Lung microvascular endothelial cell (primary cell): ENCODE measurements at places on chromosomes 1 and 21.

DNA sequence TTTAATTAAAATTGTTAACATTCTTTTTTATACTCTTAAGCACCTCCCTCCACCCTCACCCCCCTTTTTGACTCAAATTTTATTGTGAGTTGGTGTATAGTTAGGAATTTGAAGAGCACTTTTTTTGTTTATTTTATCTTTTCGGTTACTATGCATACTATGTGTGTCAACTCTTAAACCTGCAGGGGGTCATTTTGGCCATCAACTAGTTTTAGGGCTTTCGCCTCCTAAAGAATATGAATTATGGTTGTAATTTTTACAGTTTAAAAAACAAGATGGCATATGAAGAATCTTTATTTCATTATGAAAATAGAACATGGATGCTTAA, 9.7 kb downstream of the BACH1 start:
- no peak for DNase-seq

GRCh38 chr1:70397013-70397412, 14.1 kb upstream of the CTH start:
- DNase-seq: no peak

DNA sequence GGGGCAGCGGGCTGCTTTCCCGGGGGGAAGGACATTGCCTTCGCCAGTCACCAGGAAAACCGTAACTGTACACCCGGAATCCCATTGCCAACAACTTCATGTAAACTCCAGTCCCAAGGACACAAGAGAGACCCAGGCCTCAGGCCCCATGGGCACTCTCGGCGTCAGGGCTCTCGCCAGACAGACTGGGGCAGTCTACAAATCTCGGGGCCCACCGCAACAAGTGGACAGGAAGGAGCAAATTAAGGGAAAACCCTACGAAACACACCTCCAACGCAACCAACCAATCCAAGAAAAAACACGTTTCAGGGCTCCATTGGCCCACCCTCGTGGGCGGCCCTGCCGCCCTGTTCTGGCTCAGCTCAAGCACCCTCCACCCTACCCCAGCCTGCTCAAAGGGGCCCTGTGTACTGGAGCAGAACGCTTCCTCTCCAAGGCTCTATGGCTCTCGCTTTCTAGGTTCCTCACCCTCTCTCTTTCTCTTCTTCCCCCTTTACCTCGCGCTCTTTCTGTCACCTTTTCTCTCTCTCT, 4.6 kb upstream of the ZNF678 start:
- DNase-seq: no peak

DNA sequence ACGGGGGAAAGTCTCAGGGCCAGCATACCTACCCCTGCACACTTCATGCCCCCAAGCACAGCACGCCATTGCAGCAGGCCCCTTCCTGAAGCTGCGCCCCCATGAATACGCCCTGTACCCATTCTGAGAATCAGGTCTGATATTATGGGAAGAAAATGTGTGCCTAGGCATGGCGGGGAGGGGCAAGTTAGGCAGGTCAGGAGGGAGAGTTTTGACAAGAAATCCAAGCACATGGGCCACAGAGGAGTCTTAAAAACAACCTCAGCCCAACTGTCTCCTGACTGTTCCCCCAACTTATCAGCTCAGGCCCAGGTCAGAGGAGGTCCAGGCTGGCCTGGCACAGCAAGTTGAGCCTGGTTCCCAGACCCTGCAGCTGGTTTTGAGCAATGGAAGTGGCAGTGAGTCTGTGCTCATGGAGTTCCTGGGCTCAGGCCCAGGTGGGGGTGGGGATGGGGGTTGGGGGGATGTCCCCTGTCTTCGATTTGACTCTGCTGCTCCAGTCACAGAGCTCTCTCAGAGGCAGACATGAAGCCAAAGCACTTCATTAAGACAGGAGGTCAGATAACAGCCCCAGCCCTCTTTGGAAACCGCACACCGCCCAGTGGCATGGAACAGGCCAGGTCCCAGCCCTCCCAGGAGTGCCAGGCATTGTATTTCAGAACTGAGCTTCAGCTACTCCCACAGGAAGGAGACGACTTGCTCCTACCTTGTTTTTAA, 20.6 kb upstream of the BCAR3 start:
- DNase-seq: no peak

- DNase-seq: no peak
Measured at GRCh38 chr1:220575718-220576497, 48.0 kb downstream of the MARK1 start.

GRCh38 chr1:190403402-190403801, 74.3 kb downstream of the BRINP3 start:
- no peak for DNase-seq

- no peak for DNase-seq
Measured at GRCh38 chr1:9652379-9653209, 1.1 kb downstream of the PIK3CD start.

DNA sequence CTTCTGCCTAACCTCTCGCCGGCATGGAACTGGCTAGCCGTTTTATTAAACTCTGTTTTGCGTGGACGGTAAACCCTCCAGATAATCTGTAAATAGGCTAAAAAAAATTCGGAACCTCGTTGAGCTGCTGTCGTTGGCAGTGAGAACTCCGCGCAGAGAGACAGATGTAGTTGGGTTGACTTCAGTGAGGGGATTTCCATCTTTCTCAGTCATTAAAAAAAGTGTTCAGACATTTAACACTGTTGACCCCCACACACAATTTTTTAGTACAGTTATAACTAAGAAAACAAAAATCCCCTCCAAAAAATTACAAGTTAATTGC, 464 bp downstream of the PARK7 start:
- no peak for DNase-seq

- DNase-seq: no peak
Measured at GRCh38 chr1:104991702-104992101, 1242.0 kb downstream of the AMY1C start.

GRCh38 chr1:231934797-231935196, 308.2 kb downstream of the DISC1 start:
- no peak for DNase-seq

- DNase-seq: no peak
Measured at GRCh38 chr1:108071601-108072000, 106.6 kb upstream of the VAV3 start.

- peak; percentile 64 for DNase-seq
Measured at GRCh38 chr1:26602378-26602959, 72.9 kb downstream of the RPS6KA1 start.

DNA sequence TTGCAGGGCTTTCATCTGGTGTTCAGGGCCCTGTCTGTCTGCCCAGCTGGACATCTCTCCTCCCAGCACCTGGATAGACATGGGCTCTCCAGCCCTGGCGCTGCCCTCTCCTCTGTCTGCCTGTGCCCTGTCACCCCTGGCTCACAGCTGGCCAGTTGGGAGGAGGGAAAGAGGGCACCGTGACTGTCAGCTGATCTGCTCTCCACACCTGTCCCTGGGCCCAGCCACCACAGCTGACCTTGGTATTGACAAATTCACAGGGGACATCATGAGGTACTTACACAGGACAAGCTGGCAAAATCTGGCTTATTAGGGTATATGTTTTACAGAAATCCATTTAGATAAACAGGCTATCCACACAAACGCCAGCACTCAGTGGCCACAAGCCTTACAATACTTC, 8.3 kb downstream of the TNR start:
- no peak for DNase-seq
